Left kidney (tissue), 8 donors: ENCODE measurements at places on chromosomes 7 and 10. TPM values are rescaled to one million over a fixed set of nuclear protein-coding genes. Genes with fewer than 3 reads are reported as not detected.

DNA sequence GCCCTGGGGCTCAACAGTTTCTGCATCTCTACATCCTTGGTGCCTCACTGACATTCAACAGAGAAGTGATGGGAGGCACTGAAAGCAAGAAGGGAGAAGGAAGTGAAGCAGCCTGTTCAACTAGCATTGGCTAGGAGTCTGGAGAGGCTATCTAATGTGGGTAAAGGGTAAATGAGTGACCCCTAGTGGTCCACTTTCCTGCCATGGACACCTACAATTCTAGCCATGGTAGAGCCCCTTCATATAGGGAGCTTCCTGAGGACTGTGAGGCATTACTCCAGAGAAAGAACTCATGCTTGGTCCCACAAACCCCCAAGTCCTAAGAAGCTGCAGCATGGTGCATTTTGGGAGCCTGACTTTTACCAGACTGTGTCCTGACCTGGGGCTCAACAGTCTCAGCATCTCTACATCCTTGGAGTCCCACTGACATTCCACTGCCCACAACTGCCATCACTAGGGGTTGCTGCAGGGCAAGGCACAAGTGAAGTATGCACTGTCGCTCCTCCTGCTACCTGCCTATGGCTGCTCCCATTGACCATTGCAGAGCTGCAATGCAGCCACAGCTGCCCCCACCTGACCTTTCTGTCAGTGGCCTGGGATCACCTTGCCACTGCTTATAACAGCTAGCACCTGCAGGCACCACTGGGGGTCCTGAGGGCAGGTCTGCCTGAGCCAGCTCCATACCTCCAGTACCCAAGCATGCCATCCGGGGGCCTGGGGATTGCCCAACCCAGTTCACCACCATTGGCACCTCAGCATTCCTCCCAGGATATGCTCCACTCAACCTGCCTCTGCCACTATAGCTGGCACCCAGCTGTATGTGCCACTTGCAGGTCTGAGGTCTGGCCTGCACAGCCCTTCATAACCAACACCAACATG, 44.1 kb upstream of the CDK6 start:
- no peak for DNase-seq

The MALRD1 gene
- 2.2 TPM for polyA plus RNA-seq

The ZMIZ1 gene
- polyA plus RNA-seq, result 70.2 TPM

The NODAL gene
- 0.67 TPM for polyA plus RNA-seq
